ENCODE measurements at places on chromosomes 13 and 19.

- no peaks in the 10 kb centered on the region for H3K4me1 ChIP-seq
- peak overlapping the region; percentile 73 for H3K4me3 ChIP-seq
- peak overlapping the region; percentile 89 for H3K27ac ChIP-seq
- DNase-seq, result no peak
- H3K27me3 ChIP-seq, result peaks cover 7% of the 10 kb centered on the region
These were observed 3.7 kb downstream of the KLF5 start for GRCh38 chr13:73062468-73062867.

GRCh38 chr19:31668921-31669320 lies 319.7 kb upstream of the TSHZ3 start:
- H3K4me3 ChIP-seq, result no peak overlapping the region
- DNase-seq, result no peak
- no peaks in the 10 kb centered on the region for H3K27me3 ChIP-seq
- no peak overlapping the region for H3K27ac ChIP-seq
- H3K36me3 ChIP-seq, result no peaks in the 10 kb centered on the region
- no peaks in the 10 kb centered on the region for H3K4me1 ChIP-seq

- H3K4me1 ChIP-seq, result no peaks in the 10 kb centered on the region
- no peak overlapping the region for H3K27ac ChIP-seq
- no peaks in the 10 kb centered on the region for H3K27me3 ChIP-seq
- H3K36me3 ChIP-seq, result no peaks in the 10 kb centered on the region
These were observed 1432.4 kb upstream of the ATXN8OS start for GRCh38 chr13:68675209-68675608.

DNA sequence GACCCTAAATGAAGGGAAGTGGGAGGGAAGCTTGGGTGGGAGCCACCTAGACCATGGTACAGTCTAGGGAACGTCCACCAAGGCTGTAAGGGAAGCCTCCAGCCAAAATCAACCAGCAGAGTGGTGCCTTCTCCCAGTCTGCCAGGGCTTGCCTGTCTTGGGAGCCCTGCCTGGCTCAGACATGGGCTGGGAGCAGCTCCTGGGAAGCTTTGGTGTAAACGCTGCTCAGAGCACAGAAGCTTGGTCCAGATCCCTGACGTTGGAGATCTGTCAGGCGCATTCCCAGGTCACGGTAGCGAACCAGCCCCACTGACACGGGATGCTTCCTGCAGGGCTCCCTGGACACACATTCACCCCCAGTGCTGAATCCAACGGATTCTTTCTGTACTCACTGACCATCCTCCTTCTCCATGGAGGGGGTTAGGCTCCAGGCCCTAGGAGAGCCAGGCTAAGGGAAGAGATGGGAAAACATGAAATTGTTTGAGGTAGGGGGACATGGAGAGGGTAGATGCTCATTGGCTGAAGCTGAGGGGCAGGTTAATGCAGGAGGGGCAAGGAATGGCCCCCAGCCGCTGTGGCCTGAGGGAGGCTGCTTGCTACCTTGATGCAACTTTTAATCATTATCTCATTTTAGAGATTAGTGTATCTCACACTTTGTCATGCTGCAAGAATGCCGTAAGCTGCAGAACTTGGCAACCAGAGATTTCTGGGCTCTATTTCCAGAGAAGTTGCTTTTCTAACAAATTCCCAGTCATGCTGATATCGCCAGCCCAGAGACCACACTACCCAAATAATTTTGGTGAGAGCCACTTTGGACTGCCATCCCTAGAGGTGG lies 195.8 kb downstream of the UQCRFS1 start:
- H3K27me3 ChIP-seq, result no peaks in the 10 kb centered on the region
- no peak for DNase-seq
- H3K4me3 ChIP-seq, result no peak overlapping the region
- no peaks in the 10 kb centered on the region for H3K4me1 ChIP-seq

DNA sequence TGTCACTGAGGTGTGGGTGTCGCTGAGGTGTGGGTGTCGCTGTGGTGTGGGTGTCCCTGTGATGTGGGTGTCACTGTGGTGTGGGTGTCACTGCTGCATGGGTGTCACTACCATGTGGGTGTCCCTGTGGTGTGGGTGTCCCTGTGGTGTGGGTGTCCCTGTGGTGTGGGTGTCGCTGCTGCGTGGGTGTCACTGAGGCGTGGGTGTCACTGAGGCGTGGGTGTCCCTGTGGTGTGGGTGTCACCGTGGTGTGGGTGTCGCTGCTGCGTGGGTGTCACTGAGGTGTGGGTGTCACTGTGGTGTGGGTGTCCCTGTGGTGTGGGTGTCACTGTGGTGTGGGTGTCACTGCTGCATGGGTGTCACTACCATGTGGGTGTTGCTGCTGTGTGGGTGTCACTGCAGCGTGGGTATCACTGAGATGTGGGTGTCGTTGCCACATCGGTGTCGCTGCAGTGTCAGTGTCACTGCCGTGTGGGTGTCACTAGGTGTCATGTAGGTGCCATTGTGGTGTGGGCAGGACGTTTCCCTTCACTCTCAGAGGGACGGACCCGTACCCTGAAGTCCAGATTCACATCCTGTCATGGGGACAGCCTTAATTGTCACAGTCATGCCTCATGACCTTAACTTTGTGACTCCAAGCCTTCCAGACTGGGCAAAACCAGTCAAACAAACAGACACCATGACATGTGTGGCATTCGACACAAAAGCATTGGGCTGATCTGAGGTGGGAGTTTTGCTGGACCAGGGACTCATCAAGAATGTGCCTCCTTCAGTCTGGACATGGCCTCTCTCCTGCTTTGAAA lies 12.7 kb upstream of the GAS6 start:
- H3K36me3 ChIP-seq, result no peaks in the 10 kb centered on the region
- DNase-seq, result no peak
- no peak overlapping the region for H3K4me3 ChIP-seq

DNA sequence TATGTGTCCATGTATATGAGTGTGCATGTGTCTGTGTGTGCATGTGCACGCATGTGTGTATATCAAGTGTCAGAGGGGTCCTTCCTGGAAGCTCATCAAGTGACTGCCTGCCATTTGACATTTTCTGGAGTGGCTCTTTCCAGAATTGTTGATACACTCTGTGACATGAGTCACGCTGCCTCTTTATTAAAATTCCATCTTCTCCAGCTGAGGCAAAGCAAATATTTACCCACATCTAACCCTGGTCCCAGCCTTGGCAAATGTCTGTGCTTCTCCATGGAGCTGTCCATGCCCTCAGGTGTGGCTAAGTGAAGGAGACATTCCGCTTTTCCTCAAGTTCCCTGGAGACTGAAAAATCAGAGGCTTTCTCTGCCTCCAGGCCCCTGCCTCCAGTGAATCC lies 88.2 kb upstream of the MBNL2 start:
- no peaks in the 10 kb centered on the region for H3K27me3 ChIP-seq
- no peak for DNase-seq
- no peaks in the 10 kb centered on the region for H3K36me3 ChIP-seq
- H3K4me1 ChIP-seq, result no peaks in the 10 kb centered on the region

DNA sequence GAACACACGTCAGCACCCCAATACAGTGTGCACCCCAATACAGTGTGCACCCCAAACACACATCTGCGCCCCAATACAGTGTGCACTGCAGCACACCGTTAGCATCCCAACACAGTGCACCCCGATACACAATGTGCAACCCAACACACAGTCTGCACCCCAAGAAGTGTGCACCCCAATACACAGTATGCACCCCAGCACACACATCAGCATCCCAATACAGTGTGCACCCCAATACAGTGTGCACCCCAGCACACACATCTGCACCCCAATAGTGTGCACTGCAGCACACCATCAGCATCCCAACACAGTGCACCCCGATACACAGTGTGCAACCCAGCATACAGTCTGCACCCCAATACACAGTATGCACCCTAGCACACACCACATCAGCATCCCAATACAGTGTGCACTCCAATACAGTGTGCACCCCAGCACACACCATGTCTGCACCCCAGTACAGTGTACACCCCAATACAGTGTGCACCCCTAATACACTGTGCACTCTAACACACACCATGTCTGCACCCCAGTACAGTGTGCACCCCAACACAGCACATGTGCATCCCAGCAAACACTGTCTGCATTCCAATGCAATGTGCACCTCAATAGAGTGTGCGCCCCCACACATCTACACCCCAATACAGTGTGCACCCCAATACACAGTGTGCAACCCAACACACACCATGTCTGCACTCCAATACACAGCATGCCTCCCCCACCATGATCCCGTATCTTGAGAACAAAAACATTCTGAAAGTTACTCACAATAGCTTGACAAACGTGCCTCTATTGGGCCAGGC lies 855 bp upstream of the CARS2 start:
- no peaks in the 10 kb centered on the region for H3K36me3 ChIP-seq
- peaks cover 34% of the 10 kb centered on the region for H3K4me1 ChIP-seq

GRCh38 chr19:15249972-15250639 lies 17.9 kb upstream of the EPHX3 start:
- DNase-seq, result no peak
- peak overlapping the region; percentile 66 for H3K27ac ChIP-seq
- H3K36me3 ChIP-seq, result peaks cover 42% of the 10 kb centered on the region
- H3K27me3 ChIP-seq, result no peaks in the 10 kb centered on the region

GRCh38 chr13:97875218-97875617 lies 78.3 kb upstream of the IPO5 start:
- H3K27me3 ChIP-seq, result no peaks in the 10 kb centered on the region
- H3K4me3 ChIP-seq, result no peak overlapping the region
- no peak overlapping the region for H3K27ac ChIP-seq
- no peak for DNase-seq
